ENCODE measurements at places on chromosomes 13 and 19. TPM values are rescaled to one million over a fixed set of nuclear protein-coding genes. Genes with fewer than 3 reads are reported as not detected.

The NCR1 gene
- total RNA-seq: not detected

DNA sequence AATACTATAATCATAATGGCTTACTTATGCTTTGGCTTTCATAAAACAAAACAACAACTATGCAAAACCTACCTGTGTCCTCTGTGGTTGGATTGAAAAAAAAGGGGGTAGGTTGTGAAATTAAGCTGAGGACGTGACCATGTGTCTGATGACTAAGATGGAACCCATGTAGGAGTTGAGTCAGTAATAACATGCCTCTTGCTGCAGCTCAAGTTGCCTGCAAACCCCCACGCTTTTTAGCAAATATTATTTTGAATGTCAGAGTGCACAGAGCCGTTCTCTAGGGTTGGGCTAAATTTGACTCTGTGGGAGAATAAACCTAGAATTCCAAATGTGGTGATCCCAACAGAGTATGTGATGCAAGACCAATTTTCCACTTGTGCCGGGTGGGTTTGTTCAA, 209.3 kb downstream of the KCNRG start:
- H3K4me1 ChIP-seq: no peaks in the 10 kb centered on the region
- no peak overlapping the region for H3K27ac ChIP-seq
- no peaks in the 10 kb centered on the region for H3K36me3 ChIP-seq
- no peak overlapping the region for H3K4me3 ChIP-seq
- no peak for DNase-seq

The LILRB3 gene
- total RNA-seq: 4.1 TPM

GRCh38 chr13:95480791-95481780, 71.4 kb upstream of the CLDN10 start:
- no peaks in the 10 kb centered on the region for H3K27me3 ChIP-seq
- H3K36me3 ChIP-seq: no peaks in the 10 kb centered on the region
- no peaks in the 10 kb centered on the region for H3K4me1 ChIP-seq
- no peak overlapping the region for H3K4me3 ChIP-seq
- no peak for DNase-seq

GRCh38 chr19:54392105-54392504, 23.2 kb upstream of the TTYH1 start:
- no peaks in the 10 kb centered on the region for H3K27me3 ChIP-seq
- no peaks in the 10 kb centered on the region for H3K36me3 ChIP-seq
- no peak for DNase-seq
- H3K4me1 ChIP-seq: no peaks in the 10 kb centered on the region
- no peak overlapping the region for H3K27ac ChIP-seq

The HIPK4 gene
- not detected for total RNA-seq

The CGB5 gene
- not detected for total RNA-seq

- peak within 1 kb of the TSS; percentile 84 for H3K4me3 ChIP-seq
- H3K27ac ChIP-seq: peak within 1 kb of the TSS; percentile 72
- peaks cover 12% of the 10 kb centered on the region for H3K4me1 ChIP-seq
- peaks cover 21% of the 10 kb centered on the region for H3K27me3 ChIP-seq
Measured at GRCh38 chr19:32675720-32676185, at the start of gene RGS9BP. Gene RGS9BP, plus strand, starts transcription at chr19:32675848. Its CDS starts 416 bp downstream, at chr19:32676264.

The ZNF665 gene
- 1.6 TPM for total RNA-seq

The MAST1 gene
- 1.4 TPM for total RNA-seq

All from colonic mucosa (tissue), 4 donors.